ENCODE measurements at places on chromosomes 16 and 17.

DNA sequence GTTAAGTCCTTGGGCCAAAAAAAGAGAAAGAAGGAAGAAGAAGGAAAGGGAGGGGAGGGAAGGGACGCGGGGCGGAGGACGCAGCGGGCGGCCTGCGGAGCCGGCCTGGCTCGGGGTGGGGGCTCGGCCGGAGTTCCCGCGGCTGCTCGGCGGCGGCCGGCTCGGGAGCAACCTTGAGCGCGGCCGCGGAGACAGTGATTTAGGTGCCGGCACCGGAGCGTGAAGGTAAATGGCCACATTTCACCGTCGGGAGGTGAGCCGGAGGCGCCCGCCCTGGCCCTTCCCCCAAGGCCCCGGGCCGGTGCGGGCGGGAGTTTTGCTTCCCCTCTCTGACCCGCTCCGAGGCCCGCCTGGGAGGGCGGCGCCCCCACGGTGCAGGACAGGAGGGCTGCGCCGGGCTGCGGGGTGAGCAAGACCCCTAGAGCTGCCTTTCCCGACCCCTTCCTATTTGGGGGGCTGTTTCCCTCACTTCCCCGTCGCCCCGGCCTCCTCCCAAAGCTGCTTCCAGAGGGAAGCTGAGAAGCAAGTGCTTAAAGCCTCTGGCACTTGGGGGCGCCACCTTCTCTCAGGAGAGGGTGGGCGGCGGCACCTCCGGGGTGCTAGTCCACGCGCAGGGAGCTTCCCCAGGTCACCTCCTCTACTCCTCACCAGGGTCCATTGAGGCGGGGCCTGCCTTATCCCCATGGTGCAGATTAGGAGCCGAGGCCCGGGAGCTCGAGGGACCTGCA is 56.5 kb downstream of the MRM1 start:
- DNase-seq = peak; percentile 2

GRCh38 chr17:71063127-71063526 is 893.8 kb downstream of the KCNJ2 start:
- no peak for DNase-seq

DNA sequence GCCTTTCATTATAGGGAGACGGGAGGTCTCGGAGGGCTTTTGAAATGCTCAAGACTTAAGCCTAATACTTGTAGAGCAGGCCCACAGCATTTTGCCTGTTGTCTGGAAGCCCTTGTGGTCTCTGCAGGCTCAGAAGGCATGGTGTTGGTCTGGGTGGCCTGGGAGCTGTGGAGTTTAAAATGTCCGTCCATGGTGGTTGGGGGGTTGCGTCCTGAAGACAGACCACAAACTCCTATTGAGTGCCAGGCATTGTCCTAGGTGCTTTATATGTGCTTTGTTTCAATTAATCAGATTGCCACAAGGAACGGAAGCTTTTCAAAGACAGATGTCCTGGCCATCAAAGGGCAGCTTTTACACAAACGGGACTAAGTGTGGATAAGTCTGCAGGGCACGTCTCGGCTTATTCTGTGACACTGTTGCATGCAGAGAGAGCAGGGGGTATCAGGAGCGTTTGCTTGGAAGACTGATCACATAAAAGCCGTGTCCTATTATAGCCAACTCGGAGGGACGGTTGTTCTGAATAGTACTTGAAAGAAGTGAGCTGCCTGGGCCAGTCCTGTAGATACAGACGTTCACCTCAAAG is 7.8 kb downstream of the NTN1 start:
- no peak for DNase-seq

DNA sequence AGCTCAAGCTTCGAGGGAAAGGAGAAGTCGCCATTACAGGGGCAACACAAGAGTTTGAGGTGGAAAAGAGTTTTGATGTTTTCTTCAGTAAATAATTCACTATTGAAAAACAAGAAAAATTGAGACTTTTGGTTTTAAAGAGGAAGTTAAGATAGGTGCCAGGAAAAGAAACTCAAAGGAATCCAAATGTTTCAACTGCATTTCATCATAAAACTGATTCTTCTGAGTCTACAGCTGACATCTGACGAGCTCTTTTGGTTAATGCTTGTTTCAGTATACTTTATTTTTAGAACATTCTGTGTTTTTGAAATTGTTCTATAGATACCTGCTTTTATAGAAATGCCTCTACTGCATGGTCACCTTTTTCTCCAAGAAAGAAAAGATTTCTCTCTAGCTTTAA is 54.0 kb downstream of the ERN1 start:
- DNase-seq = no peak

DNA sequence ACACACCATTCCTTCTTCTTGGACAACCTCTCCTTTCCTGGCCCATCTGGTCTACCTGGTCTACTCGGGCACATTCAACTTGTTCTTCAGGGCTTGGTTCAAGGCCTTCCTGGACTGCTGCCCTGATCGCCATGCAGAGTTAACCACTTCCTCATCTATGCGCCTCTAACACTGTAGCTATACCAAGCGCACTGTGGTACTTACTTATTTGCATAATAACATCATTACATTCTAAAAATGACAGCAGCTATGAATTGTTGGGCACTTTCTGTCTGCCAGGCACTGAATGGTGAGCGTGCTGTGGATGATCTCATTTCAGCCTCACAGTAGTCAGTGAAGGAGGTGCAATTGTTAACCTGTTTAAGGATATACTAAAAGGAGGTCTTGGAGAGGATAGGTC is 66.9 kb upstream of the SDK2 start:
- DNase-seq = no peak
